GDM1 (cell line): ENCODE measurements at places on chromosomes 5 and 9.

DNA sequence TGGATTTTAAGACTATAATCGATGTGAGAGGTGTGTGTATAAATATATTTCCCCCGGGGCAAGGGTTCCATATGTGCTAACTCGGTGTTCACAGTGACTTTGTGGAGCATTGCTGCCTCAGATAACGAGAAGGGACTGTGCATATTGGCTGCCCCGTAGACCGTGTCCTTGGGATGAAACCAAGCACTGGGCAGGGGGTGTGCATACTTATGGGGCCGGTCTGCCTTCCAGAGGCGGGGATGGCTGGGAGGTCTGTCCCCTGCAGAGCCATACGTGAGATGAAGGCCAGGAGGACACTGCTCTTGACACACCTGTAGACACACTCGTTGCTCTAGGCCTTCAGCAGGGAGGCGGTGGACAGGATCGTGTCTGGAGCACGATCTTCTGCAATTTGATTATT lies 56.0 kb upstream of the ZNF354A start:
- no peak for DNase-seq

GRCh38 chr5:144273232-144274027 lies 102.8 kb downstream of the KCTD16 start:
- DNase-seq: no peak

DNA sequence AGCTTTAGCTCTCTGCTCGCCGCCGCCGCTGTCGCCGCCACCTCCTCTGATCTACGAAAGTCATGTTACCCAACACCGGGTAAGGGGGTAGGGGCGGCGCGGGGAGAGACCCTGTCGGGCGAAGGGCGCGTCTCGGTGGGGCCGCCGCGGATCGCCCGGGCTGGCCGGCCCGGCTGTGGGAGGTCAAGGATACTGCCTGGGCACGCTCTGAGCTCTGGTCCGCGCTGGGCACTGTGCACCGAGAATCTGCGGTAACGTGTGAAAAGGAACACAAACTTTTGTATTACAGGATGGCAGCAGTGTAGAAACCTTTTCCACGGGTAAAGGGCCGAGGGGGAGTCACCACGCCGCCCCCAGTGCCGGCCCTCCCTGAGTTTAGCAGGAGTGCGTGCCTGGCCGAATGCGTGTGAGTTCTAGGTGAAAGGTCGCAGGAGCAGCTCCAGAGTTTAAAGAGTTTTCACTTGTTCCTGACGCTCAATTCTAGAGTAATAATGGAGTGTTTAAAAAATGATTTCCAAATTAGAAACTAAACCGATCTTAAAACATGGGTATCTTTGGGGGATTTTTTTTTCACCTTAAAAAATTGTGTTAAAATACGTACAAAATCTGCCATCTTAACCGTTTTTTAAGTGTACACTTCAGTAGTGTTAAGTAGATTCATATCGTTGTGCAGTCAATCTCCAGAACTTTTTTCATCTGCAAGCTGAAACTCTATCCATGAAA lies at the start of gene HSDL2:
HSDL2 (plus strand) TSS at position 7 of the 723 bp plus-strand sequence; CDS start at position 63, 56 bp downstream.
- no peak for DNase-seq

GRCh38 chr5:80686757-80687156 lies 32.0 kb upstream of the DHFR start:
- no peak for DNase-seq

DNA sequence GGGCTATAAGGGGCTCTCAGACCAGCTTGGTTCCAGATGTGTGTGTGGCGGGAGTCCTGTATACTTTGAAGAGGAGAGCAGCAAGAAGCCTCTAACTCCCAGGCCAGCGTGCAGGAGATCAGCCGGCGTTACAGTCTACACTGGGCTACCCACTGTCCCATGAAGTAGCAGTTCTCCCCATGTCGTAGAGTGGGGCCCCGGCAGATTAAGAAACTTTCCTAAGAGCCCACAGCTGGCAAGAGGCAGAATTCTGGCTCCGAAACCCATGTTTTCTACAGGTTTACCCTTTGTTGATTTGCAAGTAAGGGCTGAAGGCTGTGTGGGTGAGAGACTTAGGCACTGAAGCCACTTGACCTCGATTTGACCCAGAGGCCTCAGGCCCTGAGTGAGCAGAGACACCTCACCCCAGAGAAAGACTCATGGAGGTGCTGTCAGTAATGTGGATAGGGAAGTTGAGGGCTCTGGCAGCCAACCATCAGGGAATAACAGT lies 881 bp upstream of the B4GALT1 start:
- peak; percentile 28 for DNase-seq

DNA sequence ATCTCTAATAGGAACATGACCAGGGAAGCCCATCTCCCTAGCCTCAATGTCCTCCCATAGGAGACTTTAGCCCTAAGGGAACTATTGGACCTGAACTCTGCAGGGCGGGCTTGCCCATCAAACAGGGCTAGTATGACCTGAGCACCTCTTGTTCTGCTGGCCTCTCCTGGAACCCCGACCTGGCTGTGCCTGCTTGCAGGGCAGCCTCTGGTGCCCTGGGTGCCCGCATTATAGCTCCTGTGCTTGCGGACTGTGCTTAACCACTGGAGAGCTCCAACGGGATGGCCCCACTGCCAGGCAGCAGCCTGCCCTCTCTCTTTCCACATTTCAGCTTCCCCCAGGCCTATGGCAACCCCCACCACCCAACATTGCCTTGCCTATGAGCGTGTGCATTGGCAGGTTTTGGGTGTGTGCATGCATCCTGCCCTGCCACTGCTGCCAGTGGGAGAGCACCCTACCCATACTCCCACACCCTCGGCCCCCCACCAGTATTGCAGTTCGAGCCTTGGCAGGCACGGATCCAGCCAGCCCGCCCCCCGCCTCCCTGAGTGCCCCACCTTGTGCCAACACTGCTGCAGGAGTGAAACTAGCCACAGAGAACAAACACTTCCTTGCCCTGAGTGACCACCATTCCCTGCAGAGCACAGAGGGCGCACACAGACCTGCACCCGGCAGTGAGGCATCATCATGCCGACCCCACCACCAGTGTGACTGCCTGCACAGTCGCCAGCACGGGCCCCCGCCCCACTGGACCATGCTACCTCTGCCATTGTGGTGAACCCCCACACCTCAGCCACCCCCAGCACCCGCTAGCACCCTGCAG lies 1123.8 kb upstream of the CDH6 start:
- DNase-seq: no peak

DNA sequence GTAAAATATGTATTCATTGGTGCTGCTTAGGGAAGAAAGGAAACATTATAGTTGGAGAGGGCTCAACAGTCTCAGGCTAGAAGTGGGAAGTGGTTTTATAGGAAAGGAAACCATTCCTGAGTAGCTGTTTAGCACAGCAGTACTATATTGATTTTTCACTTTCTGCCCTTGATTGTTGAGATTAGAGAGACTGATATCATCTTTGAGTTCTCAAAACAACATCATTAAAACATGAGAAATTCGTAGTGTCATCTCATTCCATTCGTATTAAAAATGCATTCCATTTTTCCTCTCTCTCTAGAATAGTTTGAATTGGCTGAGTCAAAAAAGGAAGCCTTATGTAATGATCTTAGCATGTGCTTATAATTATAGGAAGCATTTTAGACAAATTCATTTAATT lies 14.1 kb downstream of the POLR3G start:
- no peak for DNase-seq

DNA sequence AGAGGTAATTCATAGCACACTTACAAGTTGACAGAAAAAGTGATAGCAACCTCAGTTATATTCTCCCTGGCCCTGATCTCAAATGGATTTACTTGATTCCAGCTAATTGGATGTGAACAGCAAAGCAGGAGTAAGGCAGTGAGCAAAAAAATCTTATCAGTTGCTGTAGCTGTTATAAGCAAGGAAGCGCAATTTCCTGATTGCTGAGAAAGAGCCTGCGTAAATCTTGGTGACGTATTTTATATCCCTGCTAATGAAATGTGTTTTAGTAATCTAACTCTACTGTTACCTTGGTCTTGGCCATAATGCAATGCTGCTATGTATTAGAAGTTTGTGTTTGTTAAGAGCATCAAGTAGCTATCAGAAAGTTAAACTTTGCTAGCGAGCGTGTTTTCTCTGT lies 661.2 kb upstream of the SEMA6A start:
- no peak for DNase-seq

DNA sequence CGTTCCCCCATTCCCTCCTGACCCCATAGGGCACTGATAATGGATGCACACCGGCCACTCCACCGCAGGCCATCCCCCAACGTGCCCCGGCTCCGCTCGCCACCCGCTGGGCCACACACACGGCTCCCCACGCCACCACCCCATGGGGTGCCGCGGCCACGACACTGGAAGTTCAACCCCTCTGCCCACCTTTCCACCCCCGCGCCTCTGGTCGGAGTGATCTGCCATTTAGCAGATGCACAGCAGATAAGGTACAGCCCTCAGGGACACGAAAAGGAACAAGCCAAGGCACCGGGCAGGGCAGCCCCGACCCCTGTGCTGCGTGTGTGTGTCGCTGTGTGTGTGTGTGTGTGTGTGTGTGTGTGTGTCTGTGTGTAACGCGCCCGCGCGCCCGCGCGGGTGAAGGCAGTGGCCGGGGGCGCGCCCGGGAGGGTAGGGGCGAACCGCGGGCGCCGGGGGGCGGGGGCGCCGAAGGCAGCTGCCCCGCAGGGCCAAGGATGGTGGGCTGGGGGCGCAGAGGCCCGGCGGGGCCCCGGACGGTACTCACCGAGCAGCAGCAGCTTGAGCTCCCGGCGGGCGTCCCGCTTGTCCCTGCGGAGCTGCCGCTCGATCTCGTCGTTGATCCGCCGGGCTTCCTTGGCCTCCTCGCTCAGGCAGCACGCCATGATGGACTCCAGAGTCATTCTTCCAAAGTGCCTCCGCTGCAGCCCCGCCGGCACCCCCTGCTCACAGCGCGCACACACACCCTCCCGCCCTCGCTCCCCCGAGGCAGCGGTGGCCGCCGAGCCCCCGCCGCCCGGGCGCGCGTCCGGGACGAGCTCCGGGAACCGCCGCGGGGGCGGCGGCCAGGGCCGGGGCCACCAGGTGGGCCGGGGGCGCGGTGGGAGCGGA lies 813 bp downstream of the GNAQ start:
- peak; percentile 49 for DNase-seq

GRCh38 chr5:84436866-84437265 lies 52.2 kb upstream of the EDIL3 start:
- DNase-seq: no peak

GRCh38 chr9:98271479-98271878 lies 16.0 kb upstream of the TBC1D2 start:
- DNase-seq: no peak

DNA sequence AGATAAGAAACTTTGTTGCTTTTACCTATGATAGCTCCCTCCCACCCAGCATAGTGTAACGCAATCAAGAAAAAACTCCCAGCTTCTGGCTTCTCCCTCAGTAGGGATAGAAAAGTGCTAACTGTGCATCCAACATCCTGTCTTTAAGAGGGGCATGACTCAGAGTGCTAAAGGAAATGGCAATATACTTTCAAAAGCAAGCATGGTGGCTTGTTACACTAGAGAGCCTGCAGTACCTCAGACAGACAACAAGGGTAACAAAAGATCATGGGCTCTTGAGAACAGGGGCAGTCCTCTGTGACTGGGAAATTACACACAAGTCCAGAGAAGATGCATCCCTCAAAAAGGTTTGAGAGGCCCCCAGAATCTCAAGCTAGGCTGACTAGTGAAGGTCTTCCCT lies 37.8 kb downstream of the PRELID2 start:
- DNase-seq: no peak

- DNase-seq: no peak
Observed at GRCh38 chr9:92097997-92098482, 17.2 kb downstream of the SPTLC1 start.

GRCh38 chr5:169088028-169088725 lies 212.8 kb downstream of the SLIT3 start:
- no peak for DNase-seq

- DNase-seq: no peak
Observed at GRCh38 chr5:54211912-54212311, 98.5 kb downstream of the ARL15 start.

GRCh38 chr5:3538886-3539285 lies 56.7 kb upstream of the IRX1 start:
- DNase-seq: no peak

DNA sequence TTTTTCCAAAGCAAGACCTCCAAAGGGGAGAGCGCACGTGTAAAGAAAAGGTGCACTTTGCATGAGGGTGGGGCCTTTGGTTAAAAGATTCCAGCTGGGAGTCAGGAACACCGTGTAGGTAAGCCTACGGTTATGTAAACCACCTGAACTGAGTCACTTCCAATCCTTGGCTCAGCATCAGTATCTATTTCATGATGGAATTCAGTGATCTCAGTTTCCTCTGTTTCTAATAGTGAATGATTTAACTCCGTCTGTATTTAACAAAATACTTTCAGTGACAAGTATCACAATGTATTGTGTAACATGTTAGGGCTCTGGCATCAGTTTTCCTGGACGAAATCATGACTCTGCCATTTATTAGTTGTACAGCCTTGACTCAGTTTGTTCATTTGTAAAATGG lies 1.3 kb upstream of the SVEP1 start:
- no peak for DNase-seq

GRCh38 chr9:89278997-89279739 lies 31.8 kb upstream of the CKS2 start:
- peak; percentile 6 for DNase-seq
